ENCODE measurements at places on chromosomes 7 and 10.
A peak's percentile ranks its signal among the peaks of the same experiment; 100 is the strongest.

- DNase-seq: no peak
Observed at GRCh38 chr7:108012499-108013430, 9.8 kb upstream of the LAMB1 start.

DNA sequence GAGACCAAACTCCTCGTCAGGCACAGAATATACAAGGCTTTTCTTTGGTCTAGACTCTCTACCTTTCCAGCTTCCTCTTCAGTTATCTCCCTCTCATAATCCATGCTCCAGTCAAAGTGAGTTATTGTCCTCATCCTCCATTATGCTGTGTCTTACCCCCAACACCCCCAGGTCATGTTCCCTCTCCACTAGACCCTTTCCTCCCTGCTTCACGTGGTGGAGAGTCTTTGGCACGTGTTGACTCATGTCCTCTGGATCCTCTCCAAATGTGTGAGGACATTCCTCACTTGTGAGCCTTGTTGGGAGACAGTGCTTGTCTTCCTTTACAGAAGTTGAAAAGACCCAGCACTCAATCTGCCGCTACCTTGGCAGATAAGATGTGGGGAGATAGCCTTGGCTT is 36.0 kb upstream of the DLD start:
- no peak for DNase-seq

GRCh38 chr10:110005719-110006118 is 2.1 kb upstream of the ADD3 start:
- no peak for DNase-seq

DNA sequence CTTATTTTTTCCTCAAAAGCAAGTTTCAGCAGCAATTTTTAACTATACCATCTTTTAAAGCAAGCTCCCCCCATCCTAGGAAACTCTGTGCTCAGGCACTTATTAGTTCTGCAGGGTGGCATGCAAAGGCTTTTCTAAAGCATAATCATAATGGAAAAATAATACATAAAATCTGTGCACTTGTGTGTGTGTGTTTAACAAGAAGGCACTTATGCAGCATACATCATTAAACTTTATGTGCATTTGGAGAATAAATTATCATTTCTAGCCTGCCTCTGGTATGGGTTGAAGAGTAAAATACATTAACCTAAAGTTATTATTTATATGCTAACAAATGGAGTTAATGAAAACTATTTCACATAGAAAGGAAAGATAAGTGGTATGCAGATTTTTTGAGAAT is 5.6 kb upstream of the RASSF4 start:
- DNase-seq: no peak

DNA sequence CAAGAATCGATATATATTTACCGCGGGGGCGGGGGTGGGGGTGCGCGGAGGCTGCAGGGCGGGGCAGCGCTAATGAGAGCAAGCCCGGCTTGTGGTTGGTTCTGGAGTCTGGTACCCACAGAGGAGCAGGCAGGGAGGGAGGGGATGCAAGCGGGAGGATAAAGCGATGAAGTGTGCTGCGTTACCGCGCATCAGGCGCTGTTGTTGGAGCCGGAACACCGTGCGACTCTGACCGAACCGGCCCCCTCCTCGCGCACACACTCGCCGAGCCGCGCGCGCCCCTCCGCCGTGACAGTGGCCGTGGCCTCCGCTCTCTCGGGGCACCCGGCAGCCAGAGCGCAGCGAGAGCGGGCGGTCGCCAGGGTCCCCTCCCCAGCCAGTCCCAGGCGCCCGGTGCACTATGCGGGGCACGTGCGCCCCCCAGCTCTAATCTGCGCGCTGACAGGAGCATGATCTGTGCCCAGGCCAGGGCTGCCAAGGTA is at the start of gene HECW1:
Gene HECW1, plus strand, starts transcription at position 189 of the 482 bp plus-strand sequence. CDS start 131,259 bp downstream, outside the sequence.
- no peak for DNase-seq

DNA sequence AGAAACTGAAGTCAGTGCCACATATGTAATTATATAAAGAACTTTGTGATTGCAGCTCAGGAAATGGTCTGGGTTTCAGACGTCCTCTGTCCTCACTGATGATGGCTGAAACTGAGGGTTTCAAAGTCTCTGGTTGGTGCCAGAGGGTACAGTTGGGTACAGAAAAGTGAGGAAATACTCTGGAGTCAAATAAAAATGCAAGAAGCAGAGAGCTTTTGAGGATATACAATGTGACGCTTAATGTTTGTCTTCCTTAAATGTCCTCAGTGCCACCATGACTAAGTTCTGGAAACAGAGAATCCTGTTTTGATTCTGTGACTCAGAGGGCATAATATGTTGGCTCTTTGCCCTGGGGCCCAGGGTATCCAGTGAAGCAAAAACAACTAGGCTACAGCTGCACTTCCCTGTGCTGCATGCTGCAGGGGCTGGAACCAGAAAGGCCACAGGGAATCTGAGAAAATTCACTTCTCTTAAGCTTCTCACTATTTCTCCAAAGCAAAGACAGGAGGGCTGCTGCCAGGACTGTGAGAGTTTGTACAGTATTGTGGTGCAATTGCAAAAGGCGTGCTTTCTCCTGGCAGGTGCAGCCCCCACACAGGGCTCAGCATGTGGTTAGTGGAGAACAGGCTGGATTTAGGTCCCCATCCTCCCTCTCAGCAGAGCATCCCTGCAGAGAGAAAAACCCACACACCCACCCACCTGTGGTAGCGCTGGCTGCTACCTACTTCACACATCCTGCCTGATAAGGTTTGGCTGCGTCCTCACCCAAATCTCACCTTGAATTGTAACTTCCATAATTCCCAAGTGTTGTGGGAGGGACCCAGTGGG is 169.5 kb upstream of the SVIL start:
- no peak for DNase-seq

DNA sequence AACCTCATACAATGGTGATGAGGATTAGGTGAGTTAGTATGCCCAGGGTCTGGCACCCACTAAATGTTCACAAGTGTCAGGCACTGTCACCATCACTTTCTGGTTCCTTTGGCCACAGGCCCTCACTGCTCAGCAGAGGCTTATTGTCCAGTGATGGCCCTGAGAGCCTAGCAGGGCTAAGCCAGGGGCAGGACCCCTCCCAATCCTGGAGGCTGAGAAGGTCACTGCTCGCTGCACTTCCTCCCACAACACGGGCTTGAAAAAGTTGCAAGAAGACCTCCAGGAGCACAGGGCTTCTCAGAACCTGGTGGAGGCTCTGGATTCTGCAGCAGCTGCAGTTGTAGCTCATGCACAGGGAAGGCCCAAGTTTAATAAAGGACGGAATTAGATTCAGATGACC is 48.1 kb downstream of the DRGX start:
- no peak for DNase-seq

- no peak for DNase-seq
Observed at GRCh38 chr7:112173568-112173905, 32.7 kb downstream of the DOCK4 start.

DNA sequence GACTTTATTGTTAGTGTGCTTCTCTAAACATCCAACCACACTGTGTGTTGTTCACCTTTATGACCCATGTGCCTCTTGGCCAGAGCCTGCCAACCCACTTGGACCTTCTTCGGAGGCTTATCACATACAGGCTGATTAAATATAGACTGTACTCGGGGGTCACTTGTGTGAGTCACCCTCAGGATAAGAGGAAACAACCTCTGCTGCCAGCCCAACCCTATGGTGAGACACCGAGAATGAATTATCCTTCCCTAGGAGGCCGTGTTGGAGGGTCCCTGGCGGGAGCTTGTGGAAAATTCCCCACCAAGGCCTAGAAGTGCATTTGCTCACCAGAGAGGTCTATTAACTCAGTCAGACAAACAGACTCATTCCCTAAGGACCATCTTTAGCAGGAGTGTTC is 63.0 kb downstream of the FAS start:
- DNase-seq: no peak

DNA sequence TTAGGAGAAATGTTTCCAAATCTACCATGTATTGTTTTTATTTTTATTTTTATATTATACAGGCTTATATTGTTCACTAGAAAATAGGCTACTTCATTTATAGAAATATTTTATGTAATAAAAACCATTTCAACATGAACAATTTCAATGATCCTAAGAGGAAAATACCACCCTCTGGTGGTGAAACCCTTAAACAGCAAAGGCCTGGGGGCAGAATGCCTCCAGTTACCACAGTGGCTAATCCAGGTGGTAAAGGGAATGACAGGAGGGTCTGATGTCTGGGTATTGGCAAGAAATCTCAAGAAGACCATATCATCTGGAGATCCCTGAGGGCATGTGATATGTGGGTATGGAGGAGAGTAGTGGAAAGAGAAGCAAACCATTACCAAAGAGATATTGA is 19.3 kb downstream of the MACC1 start:
- no peak for DNase-seq

DNA sequence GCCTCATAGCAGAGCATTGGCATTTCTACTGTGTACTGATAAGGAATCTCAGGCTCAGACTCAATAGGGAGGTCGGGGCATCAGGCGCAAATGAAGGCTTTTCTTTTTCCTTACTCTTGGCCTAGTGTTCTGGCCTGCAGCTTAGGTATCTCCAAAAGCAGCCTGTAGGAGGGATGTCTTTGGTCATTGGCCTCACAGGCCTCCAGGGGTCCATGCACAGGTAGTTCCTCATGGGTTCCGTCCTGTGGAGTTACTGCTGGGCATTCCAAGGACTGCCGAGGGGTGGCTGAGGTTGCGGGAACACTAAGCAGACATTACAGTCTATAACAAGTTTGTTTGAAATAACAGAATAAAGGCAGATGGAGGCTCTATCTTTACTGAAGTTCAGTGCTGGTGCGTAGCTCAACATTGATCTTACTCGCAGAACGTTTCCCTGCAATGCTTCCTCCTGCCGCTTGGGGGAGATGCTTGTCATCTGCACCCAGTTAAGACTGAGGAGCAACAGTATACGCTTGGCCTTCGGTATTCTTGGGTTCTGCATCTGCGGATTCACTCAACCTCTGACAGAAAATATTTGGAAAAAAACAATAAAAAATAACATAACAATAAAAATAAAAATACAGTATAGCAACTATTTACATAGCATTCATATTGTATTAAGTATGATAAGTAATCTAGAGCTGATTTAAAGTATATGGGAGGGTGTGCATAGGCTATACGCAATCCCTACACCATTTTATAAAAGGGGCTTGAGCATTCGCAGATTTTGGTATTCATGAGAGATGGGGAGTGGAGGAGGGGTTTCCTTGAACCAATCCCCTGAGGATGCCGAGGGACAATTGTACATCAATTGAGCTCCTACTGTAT is 58.9 kb downstream of the SH2D4B start:
- peak; percentile 6 for DNase-seq

DNA sequence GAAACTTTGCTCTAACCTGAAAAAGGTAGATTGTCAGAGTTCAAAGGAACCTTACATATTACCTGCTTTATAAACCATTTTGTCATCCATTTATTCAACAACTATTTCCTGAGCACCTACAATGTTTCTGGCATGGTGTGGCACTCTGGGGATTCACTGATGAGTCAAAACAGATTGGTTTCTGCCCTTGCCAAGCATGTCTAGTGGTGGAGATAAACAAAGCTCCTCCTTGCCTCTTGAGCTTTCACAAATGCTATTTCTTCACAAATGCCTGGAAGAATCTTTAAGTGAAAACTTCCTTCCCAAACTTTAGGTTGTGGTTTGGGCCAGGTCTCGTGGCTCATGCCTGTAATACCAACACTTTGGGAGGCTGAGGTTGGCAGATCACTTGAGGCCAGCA is 85.1 kb upstream of the RELN start:
- no peak for DNase-seq

- DNase-seq: no peak
Observed at GRCh38 chr10:17122726-17123661, 6.6 kb downstream of the CUBN start.

DNA sequence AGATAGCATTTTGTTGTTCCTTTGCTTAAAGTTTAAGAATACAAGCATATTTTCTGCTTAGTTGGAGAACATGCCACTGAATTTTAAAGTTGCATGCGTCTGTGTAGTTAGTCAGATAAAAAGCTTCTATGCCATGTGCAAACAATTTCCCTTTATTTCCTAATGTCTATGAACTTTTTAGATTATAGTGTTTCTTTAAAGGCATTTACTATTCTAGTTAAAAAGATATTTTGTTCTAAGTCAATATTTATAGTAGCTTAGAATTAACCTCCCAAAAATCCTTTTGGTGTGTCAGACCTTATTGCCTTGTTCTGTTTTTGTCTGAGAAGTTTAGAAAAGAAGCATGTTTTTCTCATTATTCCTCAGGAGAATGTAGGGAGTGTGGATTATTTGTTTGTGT is 99.0 kb upstream of the GATA3 start:
- DNase-seq: no peak

GRCh38 chr10:30985512-30985911 is 46.2 kb downstream of the ZNF438 start:
- no peak for DNase-seq

DNA sequence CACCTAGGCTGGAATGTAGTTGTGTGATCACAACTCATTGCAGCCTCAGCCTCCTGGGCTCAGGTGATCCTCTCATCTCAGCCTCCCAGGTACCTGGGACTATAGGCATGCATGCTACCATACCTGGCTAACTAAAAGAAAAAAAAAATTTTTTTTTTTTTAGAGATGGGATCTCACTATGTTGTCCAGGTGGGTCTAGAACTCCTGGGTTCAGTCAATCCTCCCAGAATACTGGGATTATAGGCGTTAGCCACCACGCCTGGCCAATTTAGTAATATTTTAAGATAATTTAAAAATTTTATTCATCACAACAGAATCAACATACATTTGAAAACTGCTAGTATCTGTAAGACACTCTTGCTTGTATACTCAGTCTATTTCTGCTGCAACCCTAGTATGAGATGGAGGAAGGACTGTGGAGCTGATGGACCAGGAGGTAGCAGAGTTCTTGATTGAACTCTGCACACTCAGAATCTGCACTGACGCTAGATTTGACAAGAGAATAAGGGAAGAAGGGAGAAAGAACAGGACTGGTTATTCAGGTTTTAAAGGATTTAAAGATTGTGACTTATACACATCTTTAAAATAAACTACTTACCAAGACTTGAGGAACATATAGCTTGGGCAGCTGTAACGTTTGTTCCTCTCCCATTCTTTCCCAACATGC is 57.6 kb downstream of the VCL start:
- DNase-seq: no peak

- DNase-seq: no peak
Observed at GRCh38 chr7:157789942-157790341, 453.1 kb downstream of the DNAJB6 start.

DNA sequence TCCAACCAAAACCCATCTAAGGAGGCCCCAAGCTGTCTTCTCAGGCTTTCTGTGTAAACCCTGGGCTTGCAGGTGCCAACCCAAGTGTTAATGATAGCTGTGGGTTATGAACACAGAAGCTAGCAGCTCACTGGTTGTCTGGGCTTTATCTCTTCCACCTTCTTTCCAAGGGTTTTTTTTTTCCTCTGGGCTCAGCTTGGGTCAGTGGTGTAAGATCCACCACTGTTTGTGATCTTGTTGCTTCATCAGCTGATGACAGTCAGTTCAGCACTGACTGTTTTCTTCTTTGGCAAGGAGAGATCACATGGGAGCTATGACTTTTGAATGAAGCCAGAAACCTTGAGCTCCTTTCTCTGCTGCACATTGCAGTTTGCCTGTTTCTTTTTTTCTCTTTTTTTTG is 4.6 kb downstream of the GTPBP4 start:
- DNase-seq: no peak

- DNase-seq: no peak
Observed at GRCh38 chr7:30308389-30308788, 24.0 kb downstream of the ZNRF2 start.

- no peak for DNase-seq
Observed at GRCh38 chr7:134126146-134126545, 994 bp upstream of the LRGUK start.

GRCh38 chr7:87225696-87226095 is 6.2 kb upstream of the TMEM243 start:
- no peak for DNase-seq

GRCh38 chr7:35418716-35419390 is 165.0 kb upstream of the TBX20 start:
- no peak for DNase-seq

- DNase-seq: no peak
Observed at GRCh38 chr7:99822731-99823718, 4.8 kb upstream of the CYP3A43 start.

Data from NCI-H1930 (cell line).